ENCODE measurements at places on chromosomes 3 and 15. TPM values are rescaled to one million over a fixed set of nuclear protein-coding genes. Genes with fewer than 3 reads are reported as not detected.

SAMD7 gene
- total RNA-seq: not detected

DNA sequence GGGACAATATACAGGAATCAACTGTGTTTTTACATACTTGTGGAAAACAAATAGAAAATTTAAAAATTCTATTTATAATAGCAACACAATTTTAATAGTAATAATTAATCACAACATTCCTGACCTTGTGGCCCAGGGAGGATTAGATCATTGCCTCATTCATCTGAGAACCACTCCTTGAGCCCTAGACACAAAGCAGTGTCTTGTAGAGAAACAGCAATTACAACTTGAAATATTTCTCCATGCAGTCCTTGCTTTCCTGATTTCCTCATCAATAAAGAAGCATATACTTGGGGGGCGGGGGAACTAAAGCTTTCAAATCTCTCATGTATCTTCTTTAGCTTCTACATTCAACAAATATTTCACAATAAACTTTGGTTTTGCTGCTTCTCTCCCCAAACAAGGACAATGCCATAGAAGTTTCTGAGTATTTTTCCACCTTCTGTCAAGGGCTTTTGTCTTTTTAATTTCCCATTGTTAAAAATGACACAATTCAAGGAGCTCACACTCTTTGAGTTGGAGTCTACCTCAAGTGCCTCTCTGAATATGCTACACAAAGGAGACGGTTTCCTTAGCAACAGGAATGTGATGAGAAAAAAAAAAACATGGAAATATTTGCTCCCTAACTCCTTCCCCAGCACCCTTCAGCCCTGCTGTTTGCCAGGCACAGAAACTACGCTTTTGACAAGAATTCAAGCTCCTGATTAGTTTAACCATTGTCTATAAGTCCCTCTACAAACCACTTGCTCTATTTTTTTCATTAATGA, 118.8 kb downstream of the ARPP21 start:
- H3K4me3 ChIP-seq: no peak overlapping the region
- H3K27ac ChIP-seq: no peak overlapping the region
- no peaks in the 10 kb centered on the region for H3K27me3 ChIP-seq
- H3K36me3 ChIP-seq: no peaks in the 10 kb centered on the region

COLQ gene
- 1.1 TPM for total RNA-seq

- H3K27ac ChIP-seq: no peak overlapping the region
- H3K4me1 ChIP-seq: peaks cover 14% of the 10 kb centered on the region
- peaks cover 12% of the 10 kb centered on the region for H3K36me3 ChIP-seq
These were observed 22.6 kb downstream of the FAM174B start for GRCh38 chr15:92633001-92633400.

DNA sequence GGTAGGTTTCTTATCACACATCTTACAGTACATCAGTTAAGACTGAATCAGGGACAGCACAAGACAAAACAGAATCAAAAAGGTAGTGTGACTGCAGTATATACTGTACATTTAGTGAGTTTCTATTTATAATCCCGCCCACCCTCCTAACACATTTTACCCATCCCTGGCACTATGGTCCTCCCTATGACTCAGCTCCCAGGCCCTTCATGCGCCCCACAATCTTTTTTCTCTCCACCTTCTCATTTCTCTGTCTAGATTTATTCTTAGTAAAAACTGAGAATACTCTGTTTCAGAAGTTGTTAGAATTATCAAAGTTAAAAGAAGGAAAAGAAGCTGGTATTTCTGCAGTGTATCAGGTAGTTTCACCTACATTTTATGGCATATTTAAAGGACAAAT, 427.3 kb downstream of the CNTN4 start:
- no peak overlapping the region for H3K4me3 ChIP-seq
- H3K27ac ChIP-seq: no peak overlapping the region
- no peaks in the 10 kb centered on the region for H3K36me3 ChIP-seq
- no peaks in the 10 kb centered on the region for H3K4me1 ChIP-seq
- DNase-seq: no peak
